ENCODE measurements at places on chromosomes 4 and X.
A peak's percentile ranks its signal among the peaks of the same experiment; 100 is the strongest.

DNA sequence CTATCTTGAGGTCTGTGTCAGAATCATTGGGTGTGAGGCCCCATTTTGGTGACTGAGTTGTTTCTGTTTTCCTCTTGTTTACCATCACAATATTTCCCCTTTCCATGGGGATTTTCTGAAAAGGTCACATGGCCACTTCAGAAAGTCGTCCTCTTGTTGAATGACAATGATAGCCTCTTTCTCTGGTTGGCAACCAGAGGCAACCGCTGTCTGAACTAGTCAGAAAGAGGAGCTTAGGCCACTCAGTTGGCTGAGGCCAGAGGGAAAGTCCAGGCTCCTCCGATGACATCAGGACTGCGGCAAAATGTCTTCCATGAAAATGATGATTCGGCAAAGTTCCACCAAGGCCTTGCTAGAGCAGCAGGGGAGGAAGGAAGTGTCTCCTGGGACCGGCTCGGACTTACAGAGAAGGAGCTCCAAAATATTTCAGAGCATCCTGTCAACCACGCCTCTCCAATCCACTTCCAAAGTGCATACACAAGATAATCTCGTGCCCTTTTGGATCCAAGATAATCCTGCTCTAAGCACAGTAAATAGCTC is 19.1 kb upstream of the RBM47 start:
- DNase-seq: no peak

DNA sequence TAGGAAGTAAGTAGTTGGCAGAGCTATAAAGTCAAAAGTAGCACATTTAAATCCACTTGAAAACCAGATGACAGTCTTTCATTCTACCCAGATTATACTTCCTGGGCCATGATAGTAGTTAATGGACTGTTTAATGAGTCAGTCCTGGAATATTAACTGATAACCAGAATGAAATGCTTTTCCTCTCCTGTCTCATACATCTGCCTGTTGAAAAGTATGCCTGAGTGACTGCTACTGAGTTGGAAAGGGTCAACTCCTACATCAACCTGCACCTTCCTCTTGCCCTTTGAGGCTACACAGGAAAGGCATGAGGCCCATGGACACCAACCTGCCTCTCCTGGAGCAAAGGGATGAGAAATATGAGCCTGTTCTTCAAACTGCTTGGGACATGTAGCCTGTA is 36.0 kb upstream of the COX7B2 start:
- no peak for DNase-seq

- no peak for DNase-seq
These were observed 61.0 kb downstream of the REELD1 start for GRCh38 chr4:146275370-146275769.

DNA sequence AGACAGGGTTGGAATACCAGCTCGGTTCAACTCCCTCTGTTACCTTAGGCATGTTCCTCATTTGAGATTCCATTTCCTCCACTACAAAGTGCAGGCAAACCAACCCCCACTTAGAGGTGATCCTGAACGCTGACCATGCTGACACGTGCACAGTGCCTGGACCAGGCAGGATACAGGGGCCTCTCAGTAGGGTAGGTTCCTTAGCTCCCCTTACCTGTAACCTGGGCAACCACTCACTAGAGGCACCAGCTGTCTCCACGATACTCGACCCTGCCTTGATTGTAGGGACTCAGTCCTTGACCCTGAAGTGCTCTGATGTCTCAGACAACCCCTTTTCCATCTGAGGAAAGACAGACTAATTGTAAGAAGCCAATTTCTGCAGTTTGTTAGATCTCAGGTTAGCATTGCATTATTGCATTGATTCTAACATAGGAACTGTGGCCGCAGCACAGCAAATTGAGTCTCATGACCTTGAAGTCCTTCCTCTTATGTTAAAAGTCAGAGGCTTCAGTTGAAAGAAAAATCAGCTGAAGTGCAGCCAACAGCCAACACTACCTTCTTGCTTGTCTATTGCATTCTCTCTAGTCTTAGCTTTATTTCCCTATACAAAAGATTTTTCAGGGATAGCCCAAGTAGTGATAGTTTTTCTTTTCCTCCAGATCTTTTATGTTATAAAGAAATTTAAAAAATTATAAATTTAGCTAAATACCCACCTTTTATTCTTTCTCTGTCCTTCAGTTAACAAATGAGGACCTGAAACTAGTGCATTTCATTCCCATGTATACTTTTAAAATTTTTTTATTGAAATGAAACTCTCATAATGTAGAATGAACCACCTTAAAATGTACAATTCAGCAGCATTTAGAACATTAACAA is 11.2 kb upstream of the C1QTNF7 start:
- DNase-seq: no peak

GRCh38 chr4:32499171-32499570 is 1779.0 kb downstream of the PCDH7 start:
- no peak for DNase-seq

- peak; percentile 76 for DNase-seq
These were observed at the start of gene RUFY3 for GRCh38 chr4:70721747-70722146. Gene RUFY3, plus strand, starts transcription at chr4:70721964. Its CDS starts 610 bp downstream, at chr4:70722574.

- DNase-seq: no peak
These were observed 2.4 kb upstream of the ARHGEF6 start for GRCh38 chrX:136783159-136783558.

- DNase-seq: no peak
These were observed 56.0 kb upstream of the ESX1 start for GRCh38 chrX:104310657-104311254.

DNA sequence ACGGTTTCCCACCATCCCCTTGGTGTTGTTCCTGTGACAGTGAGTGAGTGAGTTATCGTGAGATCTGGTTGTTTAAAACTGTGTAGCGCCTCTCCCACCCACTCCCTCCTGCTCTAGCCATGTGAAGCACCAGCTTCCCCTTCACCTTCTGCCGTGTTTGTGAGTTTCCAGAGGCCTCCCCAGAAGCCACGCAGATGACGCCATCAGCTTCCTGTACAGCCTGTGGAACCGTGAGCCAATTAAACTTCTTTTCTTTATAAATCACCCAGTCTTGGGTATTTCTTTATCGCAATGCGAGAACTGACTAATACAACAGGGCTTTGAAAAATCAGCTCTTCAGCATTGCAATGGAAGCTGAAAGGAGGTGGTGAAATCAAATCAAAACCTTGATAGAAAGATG is 50.0 kb downstream of the FGFBP1 start:
- no peak for DNase-seq

DNA sequence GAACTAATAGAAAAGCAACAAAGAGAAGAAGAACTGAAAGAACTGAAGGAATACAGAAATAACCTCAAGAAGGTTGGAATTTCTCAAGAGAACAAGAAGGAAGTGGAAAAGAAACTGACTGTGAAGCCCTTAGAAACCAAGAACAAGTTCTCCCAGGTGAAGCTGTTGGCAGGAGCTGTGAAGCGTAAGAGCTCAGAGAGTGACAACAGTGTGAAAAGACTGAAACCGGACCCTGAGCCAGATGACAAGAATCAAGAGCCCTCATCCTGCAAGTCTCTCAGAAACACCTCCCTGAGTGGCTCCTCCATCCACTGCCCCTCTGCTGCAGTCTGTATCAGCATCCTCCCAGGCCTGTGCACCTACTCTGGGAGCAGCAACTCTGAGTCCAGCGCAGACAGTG is 8.4 kb upstream of the FHDC1 start:
- DNase-seq: no peak

Data from nucleus accumbens (tissue), 56 donors.